ENCODE measurements at places on chromosomes 2 and 18. TPM values are rescaled to one million over a fixed set of nuclear protein-coding genes. Genes with fewer than 3 reads are reported as not detected.

- no peaks in the 10 kb centered on the region for H3K4me1 ChIP-seq
- no peak for DNase-seq
- no peak overlapping the region for H3K4me3 ChIP-seq
- no peaks in the 10 kb centered on the region for H3K27me3 ChIP-seq
- no peak overlapping the region for H3K27ac ChIP-seq
Observed at GRCh38 chr2:239318151-239318611, 82.6 kb downstream of the HDAC4 start.

AMMECR1L gene
- polyA plus RNA-seq, result 12.6 TPM

DNA sequence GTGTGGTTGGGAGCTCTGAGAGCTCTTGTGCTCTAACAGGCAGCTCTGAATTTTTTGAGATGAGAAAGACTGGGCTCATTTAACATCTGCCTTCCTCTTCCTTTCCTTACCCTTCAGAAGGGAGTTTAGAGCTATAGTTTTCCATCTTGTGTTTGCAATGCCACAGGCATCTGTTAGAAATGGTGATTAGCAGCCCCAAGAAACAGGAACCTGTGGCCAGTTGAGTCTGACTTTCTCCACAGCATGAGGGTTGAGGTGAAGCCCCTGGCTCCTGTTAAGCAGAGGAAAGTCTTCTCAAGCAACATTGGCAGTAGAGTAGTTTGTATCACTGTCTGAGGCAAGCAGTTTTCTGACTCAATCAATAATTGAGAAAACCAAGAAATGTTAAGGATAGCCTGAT is 577.4 kb downstream of the ZEB2 start:
- DNase-seq, result no peak
- H3K4me3 ChIP-seq, result no peak overlapping the region
- H3K27ac ChIP-seq, result no peak overlapping the region
- H3K27me3 ChIP-seq, result no peaks in the 10 kb centered on the region

DNA sequence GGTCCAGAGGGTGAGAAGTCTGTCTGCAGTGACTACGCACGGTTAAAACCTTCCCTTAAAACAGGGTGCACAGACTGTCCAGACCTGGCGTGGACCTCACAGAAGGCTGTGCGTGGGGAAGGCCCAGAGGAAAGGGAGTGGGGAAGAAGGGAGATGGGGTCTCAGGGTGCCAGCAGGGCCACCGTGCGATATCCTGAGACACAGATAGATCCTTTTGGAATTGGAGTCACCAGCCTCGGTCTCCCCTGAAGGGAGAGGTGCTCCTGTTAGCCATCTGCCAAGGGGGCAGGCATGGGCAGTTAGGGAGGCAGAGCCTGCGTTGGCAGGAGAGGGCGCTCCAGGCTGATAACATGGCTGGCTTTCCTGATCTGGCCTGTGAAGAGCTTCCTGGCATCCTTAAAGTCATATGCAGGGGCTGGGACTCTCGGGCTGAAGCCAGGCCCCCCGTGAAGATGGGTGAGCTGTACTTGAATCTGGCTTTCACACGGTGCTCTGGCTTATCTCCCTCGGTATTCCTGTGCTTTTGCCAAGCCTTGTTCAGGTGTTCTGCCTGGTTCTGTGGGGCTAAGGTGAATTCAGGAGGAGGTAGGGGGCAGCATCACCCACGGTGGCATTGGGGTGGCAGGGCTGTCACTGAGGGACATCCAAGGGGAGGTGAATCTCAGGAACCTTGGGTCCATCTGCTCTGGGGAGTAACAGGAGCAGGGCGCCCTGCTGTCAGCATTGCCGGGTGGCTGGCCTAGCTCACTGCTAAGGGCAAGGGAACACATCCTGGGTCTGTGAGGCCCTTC is 107.2 kb upstream of the SMAD2 start:
- H3K4me1 ChIP-seq, result peaks cover 73% of the 10 kb centered on the region
- no peaks in the 10 kb centered on the region for H3K36me3 ChIP-seq
- H3K4me3 ChIP-seq, result no peak overlapping the region
- H3K27me3 ChIP-seq, result no peaks in the 10 kb centered on the region
- H3K27ac ChIP-seq, result peak overlapping the region; percentile 100

DNA sequence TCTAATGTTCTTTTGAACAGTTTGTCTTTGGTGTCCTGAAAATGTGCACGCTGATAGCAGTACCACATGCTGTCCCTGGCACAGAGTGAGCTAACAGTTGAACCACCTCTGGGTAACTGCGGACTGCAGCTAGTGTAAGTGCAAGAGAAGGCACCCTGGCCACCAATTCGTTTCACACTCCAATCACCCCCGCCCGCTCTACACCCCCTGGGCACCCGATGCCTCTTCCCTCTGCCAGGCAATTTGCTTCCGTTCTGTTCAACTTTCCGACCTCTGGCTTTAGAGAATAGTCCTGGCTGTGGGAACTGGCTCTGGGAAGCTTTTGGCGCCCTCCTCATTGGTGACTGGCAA is 1.4 kb downstream of the DOCK10 start:
- H3K4me1 ChIP-seq, result no peaks in the 10 kb centered on the region
- H3K27ac ChIP-seq, result no peak overlapping the region
- H3K27me3 ChIP-seq, result no peaks in the 10 kb centered on the region
- H3K4me3 ChIP-seq, result peak overlapping the region; percentile 72

GRCh38 chr2:51516667-51517066 is 484.7 kb upstream of the NRXN1 start:
- no peak for DNase-seq
- no peak overlapping the region for H3K27ac ChIP-seq
- H3K36me3 ChIP-seq, result no peaks in the 10 kb centered on the region
- no peak overlapping the region for H3K4me3 ChIP-seq

- peaks cover 21% of the 10 kb centered on the region for H3K4me1 ChIP-seq
- no peaks in the 10 kb centered on the region for H3K36me3 ChIP-seq
- H3K4me3 ChIP-seq, result no peak overlapping the region
Observed at GRCh38 chr2:168687314-168687713, 115.1 kb upstream of the NOSTRIN start.

DNA sequence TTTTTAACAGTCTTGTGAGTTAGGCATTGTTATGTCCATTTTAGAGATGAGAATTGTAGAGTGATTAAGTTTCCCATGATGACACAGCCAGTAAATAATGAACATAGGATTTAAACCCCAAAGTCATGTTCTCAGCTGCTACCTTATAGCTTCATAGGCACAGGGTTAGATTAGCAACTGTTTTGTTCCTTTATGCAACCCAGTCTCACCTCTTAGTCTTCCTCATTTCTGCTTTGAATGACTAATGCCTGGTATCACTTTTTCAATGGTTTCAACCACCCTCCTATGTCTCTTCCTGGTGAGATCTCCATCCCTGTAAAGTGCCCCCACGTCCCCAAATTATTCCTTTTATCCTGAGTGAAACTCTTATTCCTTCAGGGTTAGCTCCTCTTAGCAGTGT is 44.3 kb downstream of the MFSD6 start:
- no peak overlapping the region for H3K27ac ChIP-seq
- H3K36me3 ChIP-seq, result no peaks in the 10 kb centered on the region

GRCh38 chr2:127834951-127835350 is 23.0 kb downstream of the POLR2D start:
- no peak overlapping the region for H3K27ac ChIP-seq
- H3K4me3 ChIP-seq, result no peak overlapping the region
- no peaks in the 10 kb centered on the region for H3K4me1 ChIP-seq
- DNase-seq, result no peak
- H3K27me3 ChIP-seq, result no peaks in the 10 kb centered on the region

- H3K27ac ChIP-seq, result no peak overlapping the region
- no peaks in the 10 kb centered on the region for H3K27me3 ChIP-seq
- no peak overlapping the region for H3K4me3 ChIP-seq
- no peaks in the 10 kb centered on the region for H3K36me3 ChIP-seq
Observed at GRCh38 chr2:122266636-122267035, 511.2 kb downstream of the TSN start.

PROC gene
- polyA plus RNA-seq, result 0.10 TPM

GRCh38 chr2:195049372-195050031 is 607.5 kb upstream of the SLC39A10 start:
- H3K27ac ChIP-seq, result no peak overlapping the region
- no peaks in the 10 kb centered on the region for H3K4me1 ChIP-seq
- no peaks in the 10 kb centered on the region for H3K27me3 ChIP-seq
- H3K36me3 ChIP-seq, result no peaks in the 10 kb centered on the region

All from SK-N-SH (cell line).